Cerebellar nuclear complex (tissue), 1 donor: ENCODE measurements at places on chromosomes 12 and 14.

DNA sequence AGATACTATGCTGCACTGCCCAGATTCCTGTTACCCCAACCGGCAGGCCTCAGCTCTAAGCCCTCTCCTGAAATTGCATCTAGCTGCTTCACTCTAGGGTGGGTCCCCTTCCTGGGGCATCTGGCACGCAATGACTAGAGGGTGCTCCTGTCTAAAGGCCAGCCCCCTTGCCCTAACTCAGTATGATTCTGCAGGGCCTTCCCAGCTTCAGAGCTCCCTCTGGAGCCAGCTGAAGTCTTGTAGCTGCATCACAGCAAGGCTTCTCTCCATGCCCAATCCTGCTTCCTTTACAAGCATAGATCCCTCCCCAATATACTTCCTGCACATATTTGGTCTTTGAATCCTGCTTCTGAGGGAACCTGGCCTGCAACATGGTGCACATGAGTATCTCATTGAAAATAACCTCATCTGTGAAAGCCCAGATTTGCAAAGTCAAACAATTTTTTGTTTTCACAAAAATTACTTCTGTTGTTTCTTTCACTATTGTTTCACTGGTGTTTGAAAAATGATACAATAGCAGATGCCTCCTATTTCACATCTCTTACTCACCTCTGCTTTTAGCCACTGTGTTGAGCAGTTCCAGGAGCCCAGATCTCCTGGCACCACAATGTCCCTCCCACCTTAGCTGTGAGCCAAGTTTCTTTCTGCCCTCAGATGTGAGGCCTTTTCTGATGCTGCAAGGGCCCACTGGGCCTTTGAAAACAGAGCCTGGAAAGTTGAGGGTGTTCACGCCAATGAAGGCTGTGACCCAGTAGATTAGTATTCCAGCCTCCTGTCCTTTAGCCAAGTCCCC, 169.5 kb upstream of the EGLN3 start:
- no peak for DNase-seq

- no peak for DNase-seq
Measured at GRCh38 chr12:130602251-130602650, 113.8 kb downstream of the RIMBP2 start.

DNA sequence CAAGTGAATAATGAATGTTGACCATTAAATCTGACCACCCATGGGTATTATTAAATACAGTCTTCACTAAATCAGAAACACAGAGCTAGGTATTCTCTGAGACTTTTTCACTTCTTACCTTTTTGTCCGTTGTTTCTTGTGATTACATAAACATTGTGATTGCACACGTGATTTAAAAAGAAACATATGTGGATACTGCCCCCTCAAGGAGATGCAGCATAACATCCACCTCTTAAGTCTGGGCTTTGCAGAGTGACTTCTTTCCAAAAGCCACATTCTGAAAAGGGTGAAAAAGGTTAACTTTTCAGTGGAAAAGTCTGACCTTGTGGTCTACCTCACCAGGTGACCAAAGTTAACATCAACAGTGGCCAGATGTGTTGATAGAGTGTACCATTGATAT, 185.5 kb upstream of the FAR2 start:
- no peak for DNase-seq

- DNase-seq = no peak
Measured at GRCh38 chr12:32125455-32126084, 18.9 kb downstream of the BICD1 start.

DNA sequence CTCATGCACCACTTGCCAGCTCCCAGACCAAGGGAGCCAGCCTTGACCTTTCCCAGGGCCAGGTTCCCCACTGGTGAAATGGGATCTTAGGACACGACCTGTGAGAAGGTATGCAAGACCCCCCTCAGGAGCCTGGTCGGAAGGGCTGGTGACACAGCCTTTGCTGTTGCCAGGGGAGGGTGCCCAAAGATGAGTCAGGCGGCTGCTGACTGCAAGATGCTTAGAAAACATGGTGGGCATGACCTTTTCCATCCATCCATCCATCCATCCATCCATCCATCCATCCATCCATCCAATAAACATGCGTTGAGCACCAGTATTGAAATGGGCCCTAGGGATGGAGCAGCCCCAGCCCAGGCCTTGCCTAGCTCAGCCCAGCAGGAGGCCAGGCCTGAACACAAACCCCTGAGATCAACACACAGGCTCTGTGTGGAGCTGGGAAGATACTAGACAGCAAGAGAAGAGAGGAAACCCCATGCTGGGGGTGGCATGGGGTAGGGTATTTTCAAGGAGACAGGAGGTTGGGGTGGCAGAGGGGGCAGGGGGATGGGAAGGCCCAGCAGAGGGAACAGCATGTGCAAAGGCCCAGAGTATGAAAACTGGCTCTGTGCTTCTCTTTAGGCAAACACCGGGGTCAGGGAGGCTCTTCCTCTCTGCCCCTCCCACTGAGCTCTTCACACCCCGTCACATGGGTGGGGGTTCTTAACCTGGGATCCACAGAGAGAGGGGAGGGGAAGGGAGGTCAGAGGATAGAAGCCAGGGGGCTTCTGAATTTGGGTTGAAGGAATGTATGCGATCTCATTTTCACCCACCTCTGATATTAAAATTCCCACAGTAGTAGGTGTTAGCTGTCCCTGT, 26.2 kb upstream of the YY1 start:
- no peak for DNase-seq

- DNase-seq = no peak
Measured at GRCh38 chr12:15777355-15778012, 11.7 kb downstream of the EPS8 start.

DNA sequence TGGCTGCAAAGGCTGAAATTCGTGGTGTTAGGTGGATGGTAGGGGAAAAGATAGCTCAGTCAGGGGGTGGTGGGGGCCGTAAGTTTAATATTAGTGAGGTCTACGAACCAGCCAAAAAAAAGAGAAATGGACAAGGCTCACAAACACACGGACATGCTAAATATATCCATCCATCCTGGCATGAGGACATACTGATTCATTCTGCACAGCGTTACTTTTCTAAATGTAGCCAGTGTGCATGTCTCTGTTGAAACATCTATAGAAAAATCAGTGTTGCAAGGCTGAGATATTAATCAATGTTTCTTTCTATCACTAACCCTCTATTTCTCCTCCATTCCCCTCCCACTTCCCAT, 150.6 kb downstream of the PIWIL1 start:
- no peak for DNase-seq

GRCh38 chr14:20485900-20486299, 16.7 kb downstream of the PNP start:
- no peak for DNase-seq

DNA sequence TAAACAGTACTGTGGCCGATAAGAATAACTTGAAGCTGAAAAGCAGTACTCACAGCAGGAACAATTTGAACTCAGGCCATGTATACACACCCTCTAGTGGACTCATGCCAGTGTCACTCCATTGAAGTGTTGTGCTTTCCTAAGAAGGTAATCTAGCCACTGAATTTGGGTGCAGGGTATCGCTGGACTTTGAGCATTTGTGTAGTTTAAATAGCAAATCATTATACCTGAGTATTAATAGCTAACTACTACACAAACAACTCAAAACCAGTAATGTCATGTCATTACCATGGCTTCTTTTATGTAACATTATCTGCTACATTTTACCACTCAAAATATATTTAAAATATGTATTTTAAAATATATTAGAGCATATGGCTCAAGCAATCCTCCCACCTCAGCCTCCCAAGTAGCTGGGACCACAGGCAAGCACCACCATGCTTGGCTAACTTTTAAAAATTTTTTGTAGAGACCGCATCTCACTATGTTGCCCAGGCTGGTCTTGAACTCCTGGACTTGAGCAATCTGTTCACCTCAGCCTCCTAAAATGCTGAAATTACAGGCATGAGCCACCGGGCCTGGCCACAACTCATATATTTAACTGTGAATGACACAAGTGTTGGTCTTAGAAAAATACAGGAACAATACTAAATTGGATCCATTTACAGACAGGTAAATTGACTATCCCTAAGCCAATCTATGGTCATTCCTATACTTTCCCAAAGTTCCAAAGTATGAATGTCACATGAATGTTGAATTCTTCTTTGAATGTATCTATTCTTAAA, 25.6 kb upstream of the ARID4A start:
- DNase-seq = no peak

DNA sequence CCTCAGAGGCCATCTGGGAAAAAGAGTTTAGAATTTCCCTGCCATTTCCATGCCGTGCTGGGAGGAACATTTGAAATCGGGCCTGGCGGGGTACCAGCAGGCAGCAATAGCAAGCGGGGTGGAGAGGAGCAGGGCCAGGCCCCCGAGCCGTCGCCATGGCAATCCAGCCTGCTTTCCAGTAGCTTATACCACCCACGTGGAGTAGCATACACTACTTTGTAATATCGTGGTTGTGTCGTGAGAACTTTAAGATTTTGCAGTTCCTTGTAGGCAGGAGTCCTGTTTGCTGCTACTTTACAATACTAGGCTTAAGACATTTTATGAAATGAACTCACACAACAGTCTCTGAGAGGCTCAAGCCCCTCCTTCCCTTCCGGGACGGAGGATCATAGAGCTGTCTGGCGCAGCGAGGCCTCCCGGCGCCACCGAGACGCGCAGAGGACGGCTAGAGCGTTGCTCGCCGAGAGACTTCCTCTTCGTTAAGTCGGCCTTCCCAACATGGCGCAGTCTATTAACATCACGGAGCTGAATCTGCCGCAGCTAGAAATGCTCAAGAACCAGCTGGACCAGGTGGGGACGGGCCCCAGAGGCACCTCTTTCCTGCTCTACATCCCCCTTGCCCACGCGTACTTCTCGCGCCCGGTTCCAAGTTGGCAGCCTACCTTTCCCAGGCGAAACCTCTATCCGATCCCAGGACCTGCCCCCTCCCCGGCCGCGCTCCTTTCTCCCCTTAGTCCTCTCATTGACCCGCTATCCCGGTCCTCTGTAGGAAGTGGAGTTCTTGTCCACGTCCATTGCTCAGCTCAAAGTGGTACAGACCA, at the start of gene PFDN5:
TSS of gene PFDN5 (plus strand) at position 473 of the 821 bp plus-strand sequence. CDS start at position 499, 26 bp downstream.
- DNase-seq = peak; percentile 68

DNA sequence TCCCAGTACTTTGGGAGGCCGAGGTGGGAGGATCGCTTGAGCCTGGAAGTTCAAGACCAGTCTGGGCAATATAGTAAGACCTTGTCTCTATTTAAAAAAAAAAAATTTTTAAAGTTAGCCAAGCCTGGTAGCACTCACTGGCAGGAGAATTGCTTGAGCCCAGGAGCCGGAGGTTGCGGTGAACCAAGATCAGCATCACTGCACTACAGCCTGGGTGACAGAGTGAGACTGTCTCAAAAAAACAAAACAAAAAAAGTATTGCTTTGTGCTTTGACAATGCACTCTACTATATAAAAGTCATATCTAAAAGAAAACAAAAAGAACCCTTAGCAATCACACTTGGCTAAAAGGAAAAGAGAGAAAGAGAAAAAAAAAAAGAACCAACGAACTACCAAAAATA, 26.8 kb downstream of the GNPTAB start:
- no peak for DNase-seq

- no peak for DNase-seq
Measured at GRCh38 chr12:131012279-131013069, 58.8 kb downstream of the ADGRD1 start.

DNA sequence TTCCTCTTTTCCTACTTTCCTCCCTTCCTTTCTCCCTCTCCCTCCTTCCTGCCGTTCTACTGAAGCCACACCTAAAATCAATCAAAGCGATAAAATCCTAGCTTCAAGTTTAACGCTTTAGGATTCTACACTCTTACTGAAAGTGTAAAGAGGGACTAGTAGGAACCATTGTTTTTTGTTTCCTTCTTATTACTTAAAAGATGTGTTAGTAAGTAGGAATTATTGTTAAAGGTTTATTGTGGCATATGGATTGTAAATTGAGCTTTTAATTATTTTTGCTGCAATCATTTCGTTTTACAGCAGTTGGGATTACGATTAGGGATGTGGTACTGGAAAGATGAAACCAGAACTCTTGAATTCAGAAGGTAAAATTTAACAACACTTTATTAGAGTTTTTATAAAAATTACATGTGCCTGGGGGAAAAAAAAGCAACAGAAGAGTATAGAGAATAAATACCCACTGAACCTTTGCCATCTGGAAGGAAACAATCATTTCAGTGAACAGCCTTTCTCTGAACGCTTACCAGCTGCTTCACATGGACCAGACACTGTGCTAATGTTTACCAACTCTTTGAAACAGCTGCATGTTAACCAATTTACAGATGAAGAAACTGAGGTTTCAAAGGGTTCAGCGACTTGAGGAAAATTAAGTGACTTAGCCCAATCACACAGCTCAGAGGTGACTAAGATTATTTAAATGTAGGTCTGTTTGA, 1.0 kb downstream of the PPP1R36 start:
- DNase-seq = no peak

- DNase-seq = no peak
Measured at GRCh38 chr12:124713436-124714082, 146.1 kb upstream of the NCOR2 start.

- no peak for DNase-seq
Measured at GRCh38 chr12:116916714-116917114, 6.0 kb downstream of the FBXW8 start.

DNA sequence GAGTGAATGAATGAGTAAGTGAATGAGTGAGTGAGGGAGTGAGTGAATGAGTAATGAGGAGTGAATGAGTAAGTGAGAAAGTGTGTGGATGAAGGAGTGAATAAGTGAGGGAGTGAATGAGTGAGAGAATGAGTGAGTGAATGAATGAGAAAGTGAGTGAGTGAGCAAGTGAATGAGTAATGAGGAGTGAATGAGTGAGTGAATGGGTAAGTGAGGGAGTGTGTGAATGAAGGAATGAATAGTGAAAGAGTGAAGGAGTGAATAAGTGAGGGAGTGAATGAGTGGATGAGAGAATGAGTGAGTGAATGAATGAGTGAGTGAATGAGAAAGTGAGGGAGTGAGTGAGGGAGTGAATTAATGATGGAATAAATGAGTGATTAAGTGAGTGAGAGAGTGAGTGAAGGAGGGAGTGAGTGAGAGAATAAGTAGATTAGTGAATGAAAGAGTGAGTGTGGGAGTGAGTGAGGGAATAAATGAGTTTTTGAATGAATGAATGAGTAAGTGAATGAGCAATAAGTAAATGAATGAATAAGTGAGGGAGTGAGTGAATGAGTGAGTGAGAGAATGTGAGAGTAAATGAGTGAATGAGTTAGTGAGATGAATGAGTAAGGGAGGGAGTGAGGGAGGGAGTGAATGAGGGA, 364.5 kb downstream of the ADGRD1 start:
- no peak for DNase-seq

DNA sequence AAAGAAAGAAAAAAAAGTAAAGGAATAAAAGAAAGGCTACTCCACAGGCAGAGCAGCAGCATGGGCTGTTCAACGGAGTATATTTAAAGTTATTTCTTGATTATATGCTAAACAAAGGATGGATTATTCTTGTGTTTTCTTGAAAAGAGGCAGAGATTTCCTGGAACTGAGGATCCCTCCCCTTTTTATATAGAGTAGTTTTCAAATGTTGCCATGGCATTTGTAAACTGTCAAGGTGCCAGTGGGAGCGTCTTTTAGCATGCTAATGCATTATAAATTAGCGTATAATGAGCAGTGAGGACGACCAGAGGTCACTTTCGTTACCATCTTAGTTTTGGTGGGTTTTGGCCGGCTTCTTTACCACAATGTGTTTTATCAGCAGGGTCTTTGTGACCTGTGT, 383.0 kb downstream of the PCNX1 start:
- no peak for DNase-seq

DNA sequence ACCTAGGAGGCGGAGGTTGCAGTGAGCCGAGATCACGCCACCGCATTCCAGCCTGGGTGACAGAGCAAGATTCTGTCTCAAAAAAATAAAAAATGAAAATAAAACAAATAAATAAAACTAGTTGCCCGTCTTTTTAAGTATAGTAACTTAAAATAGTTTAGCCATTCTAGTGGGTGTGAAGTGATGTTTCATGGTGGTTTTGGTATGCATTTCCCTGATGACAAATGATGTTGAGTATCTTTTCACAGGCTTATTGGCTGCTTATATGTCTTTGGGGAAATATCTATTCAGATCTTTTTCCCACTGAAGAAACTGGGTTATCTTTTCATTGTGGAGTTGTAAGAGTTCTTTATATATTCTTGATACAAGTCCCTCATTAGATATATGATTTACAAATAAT, 102.4 kb upstream of the METAP2 start:
- no peak for DNase-seq
